ENCODE measurements at places on chromosomes 16 and 17.
A peak's percentile ranks its signal among the peaks of the same experiment; 100 is the strongest.

- peak; percentile 72 for DNase-seq
These were observed 28.9 kb downstream of the PIK3R6 start for GRCh38 chr17:8838551-8839095.

DNA sequence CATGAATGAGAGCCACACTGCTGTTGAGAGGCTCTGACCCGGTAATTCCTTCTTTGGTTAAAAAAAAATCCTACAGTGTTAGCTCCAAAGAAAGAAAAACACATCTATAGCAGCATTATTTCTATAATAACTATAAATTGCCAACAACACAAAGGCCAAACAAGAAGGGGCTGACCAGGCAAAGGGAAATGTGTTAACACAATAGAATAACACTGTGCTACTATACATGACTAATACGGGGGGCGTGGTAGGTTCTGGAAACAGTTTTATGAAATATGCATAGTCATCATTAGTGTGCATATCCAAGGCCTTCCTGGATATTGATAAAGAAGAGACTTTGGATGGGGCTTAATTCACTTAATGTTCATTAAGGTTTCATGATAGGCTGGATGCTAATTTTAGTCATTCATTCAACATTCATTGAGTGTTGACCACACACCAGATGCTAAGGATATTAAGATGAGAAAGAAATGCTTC lies 50.0 kb upstream of the CCL1 start:
- no peak for DNase-seq

GRCh38 chr16:3816326-3816725 lies 64.2 kb downstream of the CREBBP start:
- DNase-seq: no peak

DNA sequence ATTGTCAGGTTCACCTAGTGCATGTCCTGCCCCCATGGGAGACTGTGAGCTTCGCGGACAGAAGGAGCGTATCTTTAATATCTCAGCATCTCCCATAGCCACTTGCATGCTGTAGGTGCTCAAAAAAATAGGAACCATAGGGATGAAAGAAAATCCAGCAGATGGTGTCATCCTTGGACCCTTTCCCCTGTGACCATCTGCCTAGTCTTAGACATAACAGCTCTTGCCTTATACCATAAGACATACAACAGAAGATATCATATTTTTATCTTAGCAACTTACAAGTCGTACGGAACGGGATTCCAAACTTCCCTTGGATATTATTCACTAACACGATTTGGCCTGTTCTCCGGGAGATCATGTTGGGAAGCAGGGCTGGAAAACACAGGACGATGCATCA lies 14.5 kb downstream of the DHRS7C start:
- no peak for DNase-seq

GRCh38 chr17:50691550-50692447 lies 15.9 kb downstream of the ANKRD40 start:
- DNase-seq: no peak

- DNase-seq: no peak
These were observed 642.7 kb downstream of the HS3ST4 start for GRCh38 chr16:26334218-26335111.

DNA sequence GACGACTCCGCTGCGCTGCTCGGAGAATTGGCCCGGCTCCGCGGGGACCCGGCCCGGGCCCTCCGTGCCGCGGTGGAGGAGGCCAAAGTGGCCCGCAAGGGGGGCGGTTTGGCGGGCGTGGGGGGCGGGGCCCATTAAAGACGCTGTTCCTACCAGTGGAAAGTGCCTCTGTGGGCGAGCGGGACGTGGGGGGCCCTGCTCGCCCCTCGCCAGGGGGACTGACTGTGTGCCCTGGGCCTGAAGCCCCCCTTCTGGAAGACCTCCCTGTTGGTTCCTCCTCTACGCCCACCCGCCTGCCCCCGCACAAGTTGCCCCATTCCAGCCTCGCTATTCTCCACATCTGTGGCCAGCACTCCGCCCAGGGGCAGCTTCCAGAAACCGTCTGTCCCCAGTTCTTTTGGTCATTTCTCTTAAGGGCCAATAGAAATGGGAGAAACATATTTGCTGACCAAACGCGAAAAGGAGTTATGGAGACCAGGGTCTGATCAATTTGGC lies 1.9 kb upstream of the FGF11 start:
- no peak for DNase-seq

DNA sequence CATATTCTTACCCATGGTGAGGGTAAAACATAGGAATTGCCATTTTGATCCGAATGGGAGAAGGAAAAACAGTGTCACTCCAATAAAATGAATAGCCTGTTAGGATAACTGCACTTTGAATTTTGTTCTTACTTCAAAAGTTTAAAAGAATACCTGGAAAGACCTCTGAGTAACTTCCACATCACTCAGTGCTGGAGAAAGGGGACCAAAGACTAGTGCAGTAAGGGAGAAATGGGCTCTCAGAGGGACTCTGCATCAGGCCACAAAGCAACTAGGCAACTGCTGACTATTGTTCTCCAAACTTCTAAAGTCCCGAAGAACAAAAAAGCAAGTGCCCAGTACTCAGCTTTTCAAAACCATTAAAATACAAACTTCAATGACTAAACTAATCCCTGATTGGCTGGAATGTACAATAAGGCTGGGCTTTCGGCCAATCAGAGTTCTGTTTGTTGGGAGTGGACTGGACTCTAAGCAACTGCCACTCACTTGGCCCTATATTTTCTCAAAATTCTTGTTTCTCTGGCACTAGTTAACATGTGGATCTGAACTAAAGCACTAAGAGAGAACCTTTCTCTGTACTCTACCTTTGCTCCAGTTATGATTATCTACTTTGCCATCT lies 6.2 kb downstream of the DNAJC7 start:
- DNase-seq: no peak

GRCh38 chr17:38667099-38667786 lies 7.5 kb downstream of the EPOP start:
- no peak for DNase-seq

GRCh38 chr17:29048440-29049368 lies 5.8 kb downstream of the PIPOX start:
- no peak for DNase-seq

GRCh38 chr17:67841992-67842391 lies 16.7 kb downstream of the BPTF start:
- DNase-seq: no peak

- DNase-seq: no peak
These were observed 87.1 kb downstream of the EMP2 start for GRCh38 chr16:10493276-10493675.

DNA sequence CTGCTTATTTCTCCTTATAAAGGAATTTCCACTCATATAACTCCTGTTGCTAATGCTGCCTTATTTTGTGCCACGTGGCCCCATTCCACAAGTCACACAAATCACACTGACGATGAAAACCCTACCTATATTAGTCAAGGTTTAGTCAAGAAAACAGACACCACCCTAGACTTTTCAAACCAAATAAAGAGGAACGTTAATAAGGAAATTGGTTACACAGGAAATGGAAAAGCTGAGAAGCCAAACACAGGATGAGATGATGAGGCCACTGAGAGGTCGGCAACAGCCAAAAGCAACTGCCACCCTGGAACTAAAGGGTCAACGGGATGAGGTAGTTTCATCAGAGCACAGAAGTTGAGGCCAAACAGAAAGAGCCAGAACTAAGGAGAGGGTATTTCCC lies 47.3 kb upstream of the ALOX12 start:
- no peak for DNase-seq

- no peak for DNase-seq
These were observed 88.5 kb upstream of the HNF1B start for GRCh38 chr17:37833237-37833859.

GRCh38 chr16:63816276-63816675 lies 1305.6 kb downstream of the CDH11 start:
- DNase-seq: no peak

- no peak for DNase-seq
These were observed 59.9 kb downstream of the BEAN1 start for GRCh38 chr16:66486773-66487579.

DNA sequence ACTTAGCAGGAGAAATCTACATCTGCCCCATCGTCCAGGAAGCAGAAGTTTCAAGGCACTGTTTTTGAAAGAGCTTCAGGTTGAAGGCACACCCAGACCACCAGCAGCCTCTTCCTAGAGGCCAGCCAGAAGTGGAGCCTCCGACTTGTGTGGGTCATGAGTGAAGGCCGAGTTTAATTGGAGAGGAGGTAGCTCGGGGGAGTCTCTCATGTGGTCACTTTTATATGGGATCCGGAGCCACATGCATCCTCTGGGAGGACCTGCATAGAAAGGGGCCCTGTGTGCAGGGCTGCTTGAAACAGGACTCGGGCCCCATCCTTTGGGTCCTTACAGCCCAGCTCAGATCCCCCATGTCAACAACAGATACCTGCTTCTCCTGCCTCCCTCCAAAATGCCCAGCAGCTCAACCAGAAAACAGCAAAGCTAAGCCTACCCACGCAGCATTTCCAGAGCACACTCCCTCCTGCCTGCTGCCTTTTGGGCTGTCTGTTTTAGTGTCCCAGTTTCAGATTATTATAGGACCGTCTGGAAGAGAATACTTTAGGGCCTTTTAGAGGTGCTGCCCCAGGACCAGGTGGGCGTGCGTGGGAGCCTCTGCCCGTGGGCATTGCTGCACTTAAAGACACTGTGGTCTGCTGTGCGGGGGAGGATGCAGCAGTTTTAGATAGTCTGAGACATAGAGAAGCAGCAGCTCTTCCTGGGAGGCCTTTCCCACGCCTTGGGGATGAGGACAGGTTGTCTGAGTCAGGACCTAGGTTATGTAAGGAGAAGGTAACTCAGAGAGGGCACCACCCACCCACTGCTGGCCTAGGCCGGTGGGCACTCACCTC lies 29.5 kb downstream of the MPRIP start:
- DNase-seq: no peak

GRCh38 chr17:81906476-81907218 lies 4.6 kb downstream of the PCYT2 start:
- no peak for DNase-seq

- DNase-seq: no peak
These were observed 173.1 kb downstream of the CEP112 start for GRCh38 chr17:66018786-66019185.

DNA sequence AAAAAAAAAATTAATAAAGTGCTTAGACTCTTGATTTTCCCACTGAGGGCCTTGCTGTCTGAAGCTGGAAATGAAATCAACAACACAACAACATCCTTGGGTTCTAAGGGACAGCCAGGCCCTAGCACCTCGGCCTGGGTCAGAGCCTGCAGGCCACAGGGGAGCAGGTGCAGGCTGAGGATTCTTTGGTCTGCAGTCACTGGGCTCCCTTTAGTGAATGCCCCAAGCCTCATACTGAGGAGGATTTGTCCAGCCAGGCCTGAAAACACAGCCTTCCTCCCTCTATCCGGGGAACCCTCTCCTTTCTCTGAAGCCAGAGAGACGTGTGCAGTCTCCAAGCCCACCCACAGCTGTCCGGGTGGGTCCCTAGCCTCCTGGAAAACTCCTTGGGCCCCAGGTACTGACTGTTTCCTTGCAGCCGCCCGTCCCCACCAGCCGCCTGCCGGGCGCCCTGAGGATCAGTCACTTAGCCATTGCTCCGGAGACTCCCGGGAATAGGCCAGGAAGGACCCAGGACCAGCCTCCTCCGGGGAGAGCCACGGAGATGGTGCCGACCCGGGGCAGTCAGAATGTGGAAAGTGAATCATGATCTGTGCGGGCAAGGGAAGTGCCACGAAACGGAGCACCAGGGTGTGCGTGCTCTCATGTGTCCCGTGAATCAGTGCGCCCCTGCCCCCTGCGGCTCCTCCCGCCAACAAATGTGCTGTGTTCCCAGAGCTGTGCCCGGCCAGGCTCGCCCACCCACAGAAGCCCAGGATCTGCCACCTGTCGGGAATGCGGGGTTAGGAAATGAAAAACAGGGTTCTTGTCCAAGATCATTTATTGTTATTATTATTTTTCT lies 91.0 kb downstream of the RTN4RL1 start:
- DNase-seq: no peak

DNA sequence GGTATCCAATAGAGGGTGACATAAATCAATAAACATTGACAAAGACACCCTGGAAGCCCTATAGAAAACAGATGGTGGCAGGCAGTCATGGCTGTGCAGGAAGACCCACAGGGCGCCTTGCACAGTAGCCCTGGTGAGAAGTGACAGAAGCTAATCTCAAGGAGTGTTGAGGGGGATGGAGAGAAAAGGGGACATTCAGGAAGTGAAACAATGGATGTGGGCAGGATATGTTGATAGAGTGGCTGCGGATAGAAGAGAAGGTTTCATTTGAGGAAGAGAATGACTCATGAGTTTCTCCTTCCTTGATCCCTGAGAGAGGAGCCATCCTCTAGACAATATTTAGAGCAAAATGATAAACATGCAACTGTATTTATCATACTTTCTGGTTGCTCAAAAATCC lies 468.8 kb upstream of the HSBP1 start:
- no peak for DNase-seq

- DNase-seq: no peak
These were observed 11.4 kb downstream of the HSD3B7 start for GRCh38 chr16:30996324-30996984.

DNA sequence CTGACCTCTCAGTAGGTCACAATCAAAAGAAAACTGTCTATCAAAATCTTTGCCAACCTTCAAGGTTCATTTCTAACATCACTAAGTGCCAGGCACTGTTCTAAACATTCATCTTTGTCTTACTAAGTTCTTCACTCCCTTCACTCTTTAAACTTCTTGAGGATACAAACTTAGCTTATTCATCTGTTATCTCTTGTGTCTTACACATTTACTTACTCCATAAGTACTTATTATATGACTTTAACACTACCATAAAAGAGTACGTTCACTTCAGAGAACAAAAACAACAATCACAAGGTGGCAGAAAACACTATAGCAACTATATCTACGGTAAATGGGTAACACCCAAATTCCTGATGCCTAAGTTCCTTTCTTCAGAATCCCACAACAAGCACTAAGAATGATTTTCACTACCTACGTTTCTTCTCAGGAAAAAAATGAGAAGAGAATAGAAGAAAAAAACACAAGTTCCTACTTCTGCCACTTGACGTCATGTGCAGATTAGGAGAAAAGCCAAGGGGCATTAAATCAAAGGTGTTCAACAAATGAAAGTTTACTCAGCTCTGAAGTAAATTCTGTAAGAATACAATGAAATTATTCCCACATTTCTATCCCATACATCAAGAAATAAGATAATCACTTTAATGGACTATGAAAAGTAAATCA lies 29.2 kb downstream of the KANSL1 start:
- no peak for DNase-seq

GRCh38 chr16:27291722-27292240 lies 22.0 kb upstream of the IL4R start:
- DNase-seq: peak; percentile 55

- DNase-seq: no peak
These were observed 39.3 kb downstream of the TADA2A start for GRCh38 chr17:37446027-37446426.

GRCh38 chr16:66746048-66746447 lies 5.4 kb downstream of the DYNC1LI2 start:
- DNase-seq: no peak

DNA sequence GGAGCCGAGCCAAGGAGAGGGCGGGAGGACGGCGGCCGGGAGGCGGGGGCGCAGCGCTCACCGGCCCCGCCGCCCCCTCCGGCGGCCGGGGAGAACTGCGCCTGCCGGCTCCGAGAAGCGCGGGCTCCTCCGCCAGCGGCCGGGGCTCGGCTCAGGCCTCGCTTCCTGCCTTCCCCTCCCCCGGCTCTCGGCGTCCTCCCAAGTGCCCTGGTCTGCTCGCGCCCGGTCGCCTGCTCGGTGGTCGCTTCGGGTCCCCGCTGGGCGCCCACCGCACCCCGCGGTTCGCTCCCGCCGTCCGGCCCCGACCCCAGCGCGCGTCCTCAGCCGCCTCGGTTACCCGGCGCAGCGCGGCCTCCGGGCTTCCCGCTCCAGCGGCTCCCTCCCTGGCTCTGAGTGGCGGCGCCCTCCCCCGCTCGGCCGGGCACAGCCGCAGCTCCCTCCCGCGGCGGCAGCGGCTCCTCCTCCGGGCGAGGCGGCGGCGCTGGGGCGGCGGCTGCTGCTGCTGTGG lies 313 bp downstream of the UBTF start:
- DNase-seq: no peak

All from vagina (tissue), 2 donors.